Activated CD4-positive, alpha-beta memory T cell treated with anti-CD3 and anti-CD28 coated beads, Interleukin-2, amount 10 ng/mL, durations not matched to agents 7 days and 5 days (primary cell): ENCODE measurements at places on chromosomes 7 and 10. TPM values are rescaled to one million over a fixed set of nuclear protein-coding genes. Genes with fewer than 3 reads are reported as not detected.

NEUROD6 gene
- not detected for total RNA-seq

HOXA5 gene
- not detected for total RNA-seq

CREB3L2 gene
- 42.2 TPM for total RNA-seq

MBL2 gene
- total RNA-seq = not detected

NPY4R gene
- not detected for total RNA-seq

MSMB gene
- total RNA-seq = not detected

LYZL2 gene
- not detected for total RNA-seq
